Dorsolateral prefrontal cortex (tissue), 122 donors: ENCODE measurements at places on chromosomes 1 and 21.

GRCh38 chr1:55287723-55288122 is 72.6 kb upstream of the USP24 start:
- DNase-seq: no peak

- DNase-seq: no peak
Observed at GRCh38 chr1:222926566-222926965, 111.7 kb downstream of the DISP1 start.

- no peak for DNase-seq
Observed at GRCh38 chr21:17370916-17371315, 141.9 kb upstream of the CXADR start.

- no peak for DNase-seq
Observed at GRCh38 chr1:113041569-113042284, 31.3 kb upstream of the LRIG2 start.

GRCh38 chr1:183498342-183498991 is 26.2 kb downstream of the SMG7 start:
- no peak for DNase-seq

GRCh38 chr1:169312084-169312954 is 55.3 kb downstream of the NME7 start:
- DNase-seq: no peak

- no peak for DNase-seq
Observed at GRCh38 chr1:63859480-63860275, 85.9 kb downstream of the ROR1 start.

DNA sequence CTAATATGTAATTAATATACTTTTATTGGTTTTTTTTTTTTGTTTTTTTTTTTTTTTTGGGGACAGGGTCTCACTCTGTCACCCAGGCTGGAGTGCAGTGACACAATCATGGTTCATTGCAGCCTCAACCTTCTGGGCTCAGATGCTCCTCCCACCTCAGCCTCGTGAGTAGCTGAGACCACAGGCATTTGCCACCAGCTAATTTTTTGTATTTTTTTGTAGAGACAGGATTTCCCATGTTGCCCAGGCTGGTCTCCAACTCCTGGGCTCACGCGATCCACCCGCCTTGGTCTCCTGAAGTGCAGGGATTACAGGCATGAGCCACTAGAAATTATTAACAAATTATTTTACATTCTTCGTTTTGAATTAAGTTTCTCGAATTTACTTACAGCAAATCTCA is 16.8 kb upstream of the POGZ start:
- DNase-seq: no peak

DNA sequence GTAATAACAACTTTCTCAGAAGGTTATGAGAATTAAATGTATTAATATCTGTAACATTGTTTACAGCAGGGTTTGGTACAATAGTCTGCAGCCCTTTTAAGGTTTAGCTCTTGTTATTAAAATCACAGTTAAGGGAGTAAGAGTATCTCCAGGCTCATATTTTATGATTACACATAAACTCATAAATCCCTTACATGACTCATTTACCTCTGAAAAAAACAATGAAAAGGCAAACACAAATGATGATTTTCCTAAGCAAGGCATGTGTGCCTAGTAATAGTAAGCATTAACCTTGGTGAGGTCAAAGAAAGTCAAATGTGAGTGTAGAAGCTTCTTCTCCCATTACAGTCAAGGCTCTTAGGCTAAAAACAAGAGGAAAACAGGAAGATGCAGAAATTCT is 84.5 kb upstream of the ADGRL4 start:
- no peak for DNase-seq

DNA sequence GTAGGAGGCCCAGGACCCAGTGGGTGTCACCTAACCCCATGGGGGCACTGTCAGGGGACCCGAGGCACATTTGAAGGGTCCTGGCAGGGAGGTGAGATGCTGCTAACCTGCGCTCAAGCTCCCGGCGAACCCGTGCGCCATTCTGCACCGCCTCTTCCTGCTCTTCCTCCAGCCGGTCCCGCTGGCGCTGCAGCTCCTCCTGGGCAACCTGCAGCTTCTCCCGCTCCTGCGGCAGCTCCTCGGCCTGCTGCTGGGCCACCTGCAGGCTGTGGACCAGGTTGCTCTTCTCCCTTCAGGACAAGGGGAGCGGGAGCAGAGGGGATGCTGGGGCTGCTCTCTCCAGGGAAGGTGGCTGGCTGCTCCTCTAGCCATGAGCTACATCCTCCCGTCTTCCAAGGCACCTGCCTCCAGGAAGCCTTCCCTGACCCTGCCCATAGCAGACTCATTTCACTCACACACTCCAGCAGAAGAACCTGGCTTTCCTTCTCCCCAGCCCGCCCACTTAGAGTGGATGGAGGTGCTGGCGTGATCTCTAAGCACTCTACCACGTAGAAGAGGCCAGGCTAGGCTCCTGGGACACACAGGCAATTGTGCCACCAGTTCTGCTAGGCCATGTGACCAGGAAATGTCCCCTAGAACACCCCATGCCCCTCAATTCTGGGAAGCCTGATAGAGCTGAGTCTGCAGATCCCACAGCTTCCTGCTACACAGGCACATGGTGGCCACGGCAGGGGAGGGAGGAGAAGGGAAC is 15.2 kb upstream of the NBPF1 start:
- DNase-seq: peak; percentile 39

- DNase-seq: no peak
Observed at GRCh38 chr1:2416403-2416802, 4.0 kb upstream of the PEX10 start.

- no peak for DNase-seq
Observed at GRCh38 chr1:220680085-220680687, 10.0 kb upstream of the C1orf115 start.

DNA sequence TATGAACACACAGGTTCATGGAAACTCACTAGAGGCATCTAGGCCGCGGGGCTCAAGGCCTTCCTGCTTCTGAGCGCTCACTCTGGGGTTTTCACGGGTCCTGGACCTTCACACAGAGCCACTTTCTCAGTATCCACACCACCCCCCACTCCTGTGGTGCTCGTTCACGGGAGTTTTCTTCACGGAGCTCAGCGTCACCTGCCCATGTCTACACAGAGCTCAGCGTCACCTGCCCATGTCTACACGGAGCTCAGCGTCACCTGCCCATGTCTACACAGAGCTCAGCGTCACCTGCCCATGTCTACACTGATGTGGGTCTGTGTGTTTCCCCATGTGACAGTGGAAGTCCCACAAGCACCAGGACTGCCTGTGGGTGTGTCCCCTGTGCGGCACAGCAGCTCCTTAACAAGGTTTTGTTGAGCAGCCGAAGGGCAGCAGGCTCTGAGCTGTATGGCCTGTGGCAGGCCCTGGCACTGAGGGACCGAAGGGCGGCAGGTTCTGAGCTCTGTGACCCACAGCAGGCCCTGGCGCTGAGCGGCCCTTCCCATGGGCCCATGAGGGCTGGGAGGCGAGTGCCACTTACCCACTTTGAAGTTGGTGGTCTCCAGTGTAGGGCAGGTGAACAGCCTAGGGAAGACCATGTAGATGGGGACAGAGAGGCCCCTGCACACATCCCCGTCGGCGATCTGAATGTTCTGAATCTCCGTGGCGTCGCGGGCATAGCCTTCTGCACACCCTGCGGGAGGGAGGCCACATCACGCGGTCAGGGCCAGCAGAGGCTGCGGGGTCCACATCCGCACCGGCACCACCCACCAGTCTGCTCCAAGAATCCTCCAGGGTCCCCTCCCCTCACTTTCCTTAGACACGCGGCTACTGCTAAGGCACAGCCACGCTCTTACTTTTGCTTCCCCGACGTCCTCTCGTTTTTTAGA is 39.8 kb downstream of the VPS26C start:
- DNase-seq: no peak

DNA sequence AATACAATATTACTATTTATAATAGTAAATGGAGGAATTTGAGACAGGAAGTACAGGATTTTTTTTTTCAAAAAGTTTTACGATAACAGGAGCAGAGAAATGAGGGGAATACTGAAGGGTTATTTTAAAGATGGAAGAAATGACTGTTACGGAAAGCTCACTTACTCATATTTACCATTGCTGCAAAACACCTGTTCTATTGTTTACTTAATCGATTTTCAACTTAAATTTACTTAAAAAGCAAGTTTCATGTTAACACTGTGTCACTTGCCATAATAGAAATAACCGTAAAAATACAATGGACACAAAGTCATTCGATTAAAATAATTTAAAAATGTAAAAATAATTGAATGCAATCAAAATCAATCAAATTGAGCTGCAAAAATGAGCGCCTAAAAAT is 3.4 kb upstream of the EXO1 start:
- no peak for DNase-seq

DNA sequence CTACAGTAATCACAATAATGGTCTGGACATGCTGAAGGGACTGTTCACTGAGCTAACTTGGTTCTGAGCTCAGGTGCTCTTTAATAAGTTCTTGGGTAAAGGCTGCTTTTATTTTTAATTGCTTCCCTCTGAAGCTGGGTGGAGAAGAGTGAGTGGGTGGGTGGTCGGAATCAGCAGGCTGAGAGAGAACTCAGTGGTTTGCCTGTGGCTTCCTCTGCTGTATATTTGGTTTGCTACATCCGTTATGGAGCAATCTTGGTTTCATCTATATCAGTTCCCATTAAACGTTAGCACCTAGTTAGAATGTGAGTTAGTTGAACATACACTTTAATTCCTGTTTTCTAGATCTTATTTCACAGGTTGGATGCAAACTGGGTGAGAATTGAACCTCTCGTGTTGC is 23.3 kb downstream of the CNIH4 start:
- DNase-seq: no peak

- DNase-seq: no peak
Observed at GRCh38 chr1:210323957-210324356, 4.7 kb upstream of the HHAT start.

GRCh38 chr1:209659909-209660308 is 7.7 kb upstream of the LAMB3 start:
- no peak for DNase-seq

- DNase-seq: no peak
Observed at GRCh38 chr1:178613271-178613945, 100.5 kb downstream of the TEX35 start.

GRCh38 chr21:43598416-43599120 is 60.7 kb downstream of the HSF2BP start:
- no peak for DNase-seq

DNA sequence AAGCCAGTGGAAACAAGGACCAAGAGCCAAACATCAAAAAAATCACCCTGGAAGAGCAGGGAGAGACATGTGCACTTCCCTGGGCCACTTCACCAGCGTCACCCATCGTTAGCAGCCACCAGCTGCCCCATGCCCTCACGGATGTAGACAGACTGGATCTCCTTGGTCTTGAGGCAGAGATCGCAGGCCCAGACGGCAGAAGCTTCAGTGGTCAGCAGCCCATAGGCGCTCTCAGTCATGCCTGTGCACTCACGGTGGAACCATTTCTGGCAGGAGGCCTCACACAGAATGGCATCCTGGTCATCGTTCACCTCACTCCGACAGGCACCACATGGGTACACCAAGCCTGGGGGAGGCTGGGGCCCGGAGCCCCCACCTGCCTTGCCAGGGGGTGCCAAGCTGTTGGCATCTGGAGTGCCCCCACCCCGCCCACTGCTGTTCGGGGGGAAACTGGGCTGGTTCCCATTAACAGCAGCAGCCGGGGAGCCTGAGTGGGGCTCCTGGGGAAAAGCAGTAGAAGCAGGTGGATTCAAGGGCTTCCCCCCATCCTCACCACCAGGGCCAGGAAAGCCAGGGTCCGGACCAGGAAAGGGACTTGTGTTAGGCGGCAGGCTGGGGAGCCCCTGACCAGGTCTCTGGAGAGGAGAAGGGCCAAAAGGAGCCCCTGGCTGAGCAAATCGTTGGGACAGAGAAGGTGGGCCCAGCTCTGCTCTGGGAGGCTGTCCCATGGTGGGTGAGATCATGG is 2.7 kb downstream of the PYGO2 start:
- DNase-seq: no peak

GRCh38 chr1:97502360-97502759 is 418.5 kb downstream of the DPYD start:
- no peak for DNase-seq

DNA sequence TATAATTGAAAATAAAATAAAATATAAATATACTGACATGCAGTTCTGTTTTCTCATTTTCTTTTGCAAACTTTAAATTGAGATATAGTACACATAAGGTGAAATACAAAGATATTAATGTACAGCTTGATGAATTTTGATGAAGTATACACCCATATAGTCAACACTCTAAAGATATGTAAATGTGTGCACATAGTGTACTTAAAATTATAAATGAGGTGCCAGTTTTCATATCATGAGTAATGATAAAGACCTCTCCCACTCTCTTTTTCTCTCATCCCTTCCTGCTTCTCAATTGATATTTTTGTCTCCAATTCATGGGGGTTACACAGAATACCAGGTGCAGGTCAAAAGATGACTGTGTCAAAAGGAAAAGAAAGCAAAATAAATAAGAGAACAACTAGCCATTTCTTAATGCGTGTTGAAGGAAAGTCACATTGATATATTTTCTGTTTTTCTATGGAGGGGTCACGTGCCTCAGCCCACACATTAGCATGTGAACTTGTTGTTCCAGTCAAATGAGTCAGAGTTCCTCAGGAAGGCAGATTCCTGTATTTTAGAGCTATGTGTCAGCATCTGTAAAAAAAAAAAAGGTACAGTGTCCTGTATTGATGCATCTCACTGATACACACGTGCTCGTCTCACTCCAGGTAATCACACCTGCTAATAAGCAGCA is 64.3 kb upstream of the HOOK1 start:
- no peak for DNase-seq

GRCh38 chr1:226973371-226973897 is 33.3 kb downstream of the COQ8A start:
- DNase-seq: no peak

DNA sequence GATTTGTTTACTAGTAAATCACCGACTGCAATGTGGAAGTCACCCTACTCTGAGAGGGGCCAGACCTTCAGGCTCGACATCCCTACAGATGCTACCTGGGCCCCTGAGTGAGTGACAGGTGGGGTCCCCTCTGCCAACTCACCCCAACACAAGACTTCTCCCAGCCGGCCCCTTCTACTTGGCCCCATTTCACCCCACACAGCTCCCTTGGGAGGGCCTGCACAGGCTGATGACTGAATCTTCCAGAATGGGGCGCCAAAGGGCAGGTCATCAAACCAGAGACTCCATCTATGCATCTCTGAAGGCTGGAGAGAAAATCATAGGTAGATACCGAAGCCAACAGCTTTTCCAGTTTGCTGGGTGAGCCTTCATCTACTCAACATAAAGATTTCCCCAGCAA is 9.4 kb upstream of the S100A8 start:
- no peak for DNase-seq

- no peak for DNase-seq
Observed at GRCh38 chr1:227343727-227344551, 25.6 kb upstream of the CDC42BPA start.

GRCh38 chr1:7646981-7647901 is 123.9 kb upstream of the VAMP3 start:
- DNase-seq: peak; percentile 67

DNA sequence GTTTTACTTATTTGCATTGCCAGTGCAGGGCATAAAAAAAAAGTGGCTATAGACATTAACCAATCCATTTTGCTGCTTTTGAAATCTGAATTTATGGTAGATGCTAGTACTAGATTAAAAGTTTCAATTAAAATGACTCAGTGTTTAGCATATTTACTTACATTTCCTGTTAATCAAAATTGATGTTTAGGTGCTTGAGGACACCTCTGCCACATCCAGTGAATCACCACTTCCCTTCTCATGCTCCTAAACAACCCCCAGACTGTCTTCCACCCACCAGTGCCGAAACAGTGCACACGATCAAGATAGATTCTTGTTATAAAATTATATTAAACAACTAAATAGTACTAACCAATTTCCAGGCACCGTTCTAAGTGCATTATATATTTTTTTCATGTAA is 32.7 kb downstream of the HSD17B7 start:
- no peak for DNase-seq
